ENCODE measurements at places on chromosomes 4 and X. TPM values are rescaled to one million over a fixed set of nuclear protein-coding genes. Genes with fewer than 3 reads are reported as not detected.

The SPANXA1 gene
- not detected for polyA plus RNA-seq

GRCh38 chrX:74593593-74593992 is 20.8 kb downstream of the RLIM start:
- no peak overlapping the region for H3K27ac ChIP-seq
- H3K36me3 ChIP-seq, result no peaks in the 10 kb centered on the region
- no peak for DNase-seq
- no peaks in the 10 kb centered on the region for H3K4me1 ChIP-seq
- H3K27me3 ChIP-seq, result no peaks in the 10 kb centered on the region

The MGAT4D gene
- not detected for polyA plus RNA-seq

- H3K4me3 ChIP-seq, result no peak overlapping the region
- H3K27me3 ChIP-seq, result no peaks in the 10 kb centered on the region
- H3K36me3 ChIP-seq, result no peaks in the 10 kb centered on the region
These were observed 6.7 kb downstream of the MSANTD1 start for GRCh38 chr4:3255611-3256186.

- DNase-seq, result no peak
- H3K4me3 ChIP-seq, result no peak overlapping the region
- no peaks in the 10 kb centered on the region for H3K27me3 ChIP-seq
- H3K36me3 ChIP-seq, result peaks cover 27% of the 10 kb centered on the region
- H3K4me1 ChIP-seq, result no peaks in the 10 kb centered on the region
- H3K27ac ChIP-seq, result no peak overlapping the region
These were observed 100.6 kb downstream of the ABLIM2 start for GRCh38 chr4:8058031-8058479.

The ACE2 gene
- polyA plus RNA-seq, result not detected

The PRDM8 gene
- polyA plus RNA-seq, result 3.9 TPM

The MBNL3 gene
- 115 TPM for polyA plus RNA-seq

The ZDHHC15 gene
- not detected for polyA plus RNA-seq

The CXCL11 gene
- polyA plus RNA-seq, result not detected

DNA sequence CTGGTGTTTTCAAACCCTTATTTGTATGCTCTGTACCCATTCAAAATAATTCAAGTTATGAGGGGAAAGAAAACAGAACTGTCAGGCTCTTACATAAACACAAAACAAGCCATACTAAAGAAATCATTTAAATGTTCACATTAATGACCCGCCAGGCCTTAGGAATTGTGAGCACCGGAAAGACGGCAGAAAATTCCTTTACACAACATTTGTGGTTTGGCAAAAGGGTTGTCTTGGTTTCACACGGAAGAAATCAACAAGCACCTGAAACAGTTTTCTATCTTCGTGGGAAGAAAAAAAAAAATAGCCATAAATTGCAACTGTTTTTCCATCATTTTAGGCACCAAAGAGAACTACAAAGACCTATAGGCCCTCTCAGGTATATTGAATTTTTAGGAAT is 188.5 kb upstream of the FTHL17 start:
- H3K36me3 ChIP-seq, result no peaks in the 10 kb centered on the region
- DNase-seq, result no peak
- no peaks in the 10 kb centered on the region for H3K27me3 ChIP-seq
- H3K4me3 ChIP-seq, result no peak overlapping the region
- H3K27ac ChIP-seq, result no peak overlapping the region
- no peaks in the 10 kb centered on the region for H3K4me1 ChIP-seq

DNA sequence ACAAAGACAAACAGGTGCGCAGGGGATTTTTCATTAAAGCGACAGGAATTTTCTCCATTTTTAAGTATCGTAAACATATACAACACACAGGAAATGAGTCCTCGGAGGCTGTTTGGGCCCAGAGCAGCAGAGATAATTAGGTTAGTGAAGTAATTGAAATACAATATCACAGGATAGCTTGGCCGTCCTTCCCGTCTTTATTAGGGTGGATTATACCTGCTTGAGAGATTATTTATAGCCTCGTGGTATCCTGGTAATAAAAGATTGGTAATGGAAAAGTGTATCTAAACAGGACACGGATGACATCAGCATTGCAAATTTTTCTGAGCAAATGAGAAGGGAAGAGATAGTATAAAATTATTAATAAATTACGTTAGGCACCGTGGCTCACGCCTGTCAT is 68.2 kb downstream of the CRLF2 start:
- no peaks in the 10 kb centered on the region for H3K36me3 ChIP-seq
- no peak for DNase-seq
- peaks cover 11% of the 10 kb centered on the region for H3K27me3 ChIP-seq
- no peak overlapping the region for H3K4me3 ChIP-seq

- H3K27me3 ChIP-seq, result no peaks in the 10 kb centered on the region
- no peaks in the 10 kb centered on the region for H3K4me1 ChIP-seq
- H3K27ac ChIP-seq, result no peak overlapping the region
- H3K4me3 ChIP-seq, result no peak overlapping the region
- DNase-seq, result no peak
- no peaks in the 10 kb centered on the region for H3K36me3 ChIP-seq
These were observed 39.8 kb downstream of the GLRB start for GRCh38 chr4:157115613-157116335.

The CTAG1B gene
- not detected for polyA plus RNA-seq

Measured in naive B cell (primary cell).